ENCODE measurements at places on chromosomes 12 and 14.
A peak's percentile ranks its signal among the peaks of the same experiment; 100 is the strongest.

DNA sequence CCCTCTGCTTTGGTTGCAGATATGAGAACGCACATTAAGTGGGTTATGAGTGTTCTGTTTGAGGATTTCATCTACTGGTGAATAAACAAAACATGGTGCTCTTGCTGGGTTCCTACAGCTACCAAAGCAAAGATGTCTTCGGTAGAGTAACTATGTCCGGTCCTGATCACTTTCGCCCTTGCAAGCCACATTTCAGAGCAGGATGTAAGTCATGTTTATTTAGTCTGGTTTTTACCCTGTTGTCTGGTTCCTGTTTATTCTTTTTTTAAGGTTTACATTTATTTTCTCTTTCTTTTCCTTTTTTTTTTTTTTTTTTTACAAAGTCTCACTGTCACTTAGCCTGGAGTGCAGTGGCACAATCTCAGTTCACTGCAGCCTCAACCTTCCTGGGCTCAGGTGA is 99.2 kb downstream of the VEZT start:
- ATAC-seq, result no peak

- ATAC-seq, result no peak
Measured at GRCh38 chr12:58766513-58766870, 153.8 kb downstream of the LRIG3 start.

DNA sequence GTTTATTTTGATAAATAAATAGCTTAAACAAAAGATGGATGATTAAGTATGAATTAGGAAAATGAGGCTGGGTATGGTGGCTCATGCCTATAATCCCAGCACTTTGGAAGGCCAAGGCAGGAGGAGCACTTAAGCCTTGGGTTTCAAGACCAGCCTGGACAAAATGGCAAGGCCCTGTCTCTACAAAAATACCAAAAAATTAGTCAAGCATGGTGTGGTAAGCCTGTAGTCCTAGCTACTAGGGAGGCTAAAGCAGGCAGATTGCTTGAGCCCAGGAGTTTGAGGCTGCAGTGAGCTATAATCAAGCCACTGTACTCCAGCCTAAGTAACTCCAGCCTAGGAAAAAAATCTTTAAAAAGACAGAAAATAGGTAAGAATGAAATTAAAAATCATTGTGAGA is 96.0 kb downstream of the BCL2L14 start:
- ATAC-seq, result no peak

- no peak for ATAC-seq
Measured at GRCh38 chr14:91348845-91349465, 68.7 kb downstream of the CCDC88C start.

GRCh38 chr12:82904219-82904790 is 217.6 kb downstream of the TMTC2 start:
- peak; percentile 71 for ATAC-seq

GRCh38 chr12:106362971-106363370 is 5.4 kb downstream of the POLR3B start:
- ATAC-seq, result no peak

GRCh38 chr14:48703728-48704467 is 882.3 kb downstream of the RPS29 start:
- ATAC-seq, result no peak

DNA sequence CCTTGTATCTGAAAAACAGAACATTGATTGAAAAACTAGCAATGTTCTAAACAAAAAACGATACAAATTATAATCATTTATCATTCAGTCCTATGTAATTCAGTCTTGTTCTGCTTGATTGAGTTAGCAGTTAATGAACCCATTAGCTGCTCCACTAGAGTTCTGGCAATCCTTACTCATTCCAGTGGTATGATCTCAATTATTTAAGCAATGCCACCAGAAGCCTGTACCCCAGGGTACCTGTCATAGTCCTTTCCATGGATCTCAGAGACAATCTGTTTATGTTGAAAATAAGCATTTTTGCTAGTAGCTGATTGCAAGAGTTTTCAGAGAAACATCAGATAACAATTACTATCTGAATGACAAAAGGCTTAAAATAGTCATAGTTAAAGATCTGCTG is 115.9 kb downstream of the UNC79 start:
- no peak for ATAC-seq

GRCh38 chr12:119936705-119937311 is 52.2 kb upstream of the BICDL1 start:
- no peak for ATAC-seq

GRCh38 chr14:70748422-70748821 is 60.9 kb downstream of the MAP3K9 start:
- ATAC-seq, result no peak

GRCh38 chr12:32906399-32907165 is 10.0 kb upstream of the PKP2 start:
- no peak for ATAC-seq

- ATAC-seq, result no peak
Measured at GRCh38 chr12:112686373-112686772, 105.2 kb upstream of the RPH3A start.

- no peak for ATAC-seq
Measured at GRCh38 chr12:68868043-68868790, 60.2 kb downstream of the MDM2 start.

- peak; percentile 46 for ATAC-seq
Measured at GRCh38 chr14:95516554-95517181, at the start of gene SYNE3. TSS of gene SYNE3 (minus strand) at chr14:95516650. CDS start at chr14:95475821, 40,829 bp downstream.
